ENCODE measurements at places on chromosomes 2 and 18.

DNA sequence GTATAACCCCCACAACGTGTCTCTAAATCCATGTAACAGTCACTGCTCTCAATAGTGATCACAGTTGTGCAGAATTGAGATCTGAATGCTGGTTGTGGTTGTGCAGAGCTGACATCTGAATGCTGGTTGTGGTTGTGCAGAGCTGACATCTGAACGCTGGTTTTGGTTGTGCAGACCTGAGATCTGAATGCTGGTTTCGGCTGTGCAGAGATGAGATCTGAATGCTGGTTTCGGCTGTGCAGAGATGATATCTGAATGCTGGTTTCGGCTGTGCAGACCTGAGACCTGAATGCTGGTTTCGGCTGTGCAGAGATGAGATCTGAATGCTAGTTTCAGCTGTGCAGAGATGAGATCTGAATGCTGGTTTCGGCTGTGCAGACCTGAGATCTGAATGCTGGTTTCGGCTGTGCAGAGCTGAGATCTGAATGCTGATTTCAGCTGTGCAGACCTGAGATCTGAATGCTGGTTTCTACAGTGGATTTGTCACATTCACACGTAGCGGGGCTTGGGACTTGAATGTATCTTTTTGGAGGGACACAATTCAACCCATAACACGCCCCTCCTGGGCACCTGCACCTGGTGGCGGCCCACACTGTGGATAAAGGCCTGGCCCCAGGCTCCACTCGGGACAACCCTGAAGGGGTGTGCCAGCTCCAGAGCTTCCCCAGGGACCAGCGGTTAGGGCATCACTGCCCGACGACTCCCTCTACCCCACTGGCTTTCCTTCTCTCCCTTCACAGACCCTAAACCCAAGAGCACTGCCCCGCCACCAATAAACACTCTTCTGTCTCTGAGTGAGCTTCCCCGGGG, 51.1 kb upstream of the SLC66A3 start:
- DNase-seq: no peak

DNA sequence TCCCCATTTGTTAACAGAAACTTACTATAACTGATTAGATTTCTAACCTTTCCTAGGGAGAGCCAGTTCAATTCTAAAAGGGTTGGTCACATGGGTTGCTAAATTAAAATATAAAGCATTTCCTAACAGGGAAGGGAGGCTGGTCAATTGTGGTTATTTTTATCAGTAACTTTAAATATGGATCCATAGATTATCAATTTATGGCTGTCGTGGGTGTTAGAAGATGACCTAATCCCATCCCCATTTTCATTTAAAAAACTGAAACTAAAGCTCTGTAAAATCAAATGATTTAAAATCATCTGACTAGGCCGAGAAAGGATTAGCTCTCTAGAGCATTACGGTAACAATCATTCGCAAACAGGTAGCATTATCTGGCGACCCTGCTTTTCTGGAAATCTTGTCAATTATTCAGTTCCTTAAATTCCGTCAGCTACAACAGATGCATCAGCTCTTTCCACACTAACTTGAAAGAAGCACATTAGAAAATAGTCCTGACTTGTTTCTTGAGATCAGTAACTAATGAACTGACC, 953 bp upstream of the HNRNPA3 start:
- no peak for DNase-seq

- DNase-seq: no peak
Measured at GRCh38 chr2:98871506-98871905, 64.5 kb downstream of the CRACDL start.

GRCh38 chr18:3995476-3996102, 459.5 kb downstream of the DLGAP1 start:
- DNase-seq: peak; percentile 76

GRCh38 chr2:85695691-85696668, 1.8 kb downstream of the GNLY start:
- DNase-seq: no peak

DNA sequence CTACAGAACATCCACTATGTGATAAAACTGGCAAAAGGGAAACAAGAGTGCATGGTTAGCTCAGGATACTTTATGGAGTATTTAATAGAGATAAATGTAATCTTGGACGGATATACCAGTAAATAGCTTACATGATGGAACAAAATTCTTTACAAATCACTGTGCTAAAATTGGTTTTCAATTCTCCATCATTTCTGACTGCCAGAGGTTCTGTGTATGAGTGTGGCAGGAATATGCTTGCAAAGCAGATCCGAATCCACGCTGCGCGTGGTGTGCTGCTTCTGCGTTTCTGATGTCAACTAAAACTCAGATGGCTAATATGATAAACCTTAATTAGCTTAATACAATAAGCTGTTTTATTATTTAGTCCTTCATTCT, 2.1 kb downstream of the ZNF532 start:
- DNase-seq: no peak

DNA sequence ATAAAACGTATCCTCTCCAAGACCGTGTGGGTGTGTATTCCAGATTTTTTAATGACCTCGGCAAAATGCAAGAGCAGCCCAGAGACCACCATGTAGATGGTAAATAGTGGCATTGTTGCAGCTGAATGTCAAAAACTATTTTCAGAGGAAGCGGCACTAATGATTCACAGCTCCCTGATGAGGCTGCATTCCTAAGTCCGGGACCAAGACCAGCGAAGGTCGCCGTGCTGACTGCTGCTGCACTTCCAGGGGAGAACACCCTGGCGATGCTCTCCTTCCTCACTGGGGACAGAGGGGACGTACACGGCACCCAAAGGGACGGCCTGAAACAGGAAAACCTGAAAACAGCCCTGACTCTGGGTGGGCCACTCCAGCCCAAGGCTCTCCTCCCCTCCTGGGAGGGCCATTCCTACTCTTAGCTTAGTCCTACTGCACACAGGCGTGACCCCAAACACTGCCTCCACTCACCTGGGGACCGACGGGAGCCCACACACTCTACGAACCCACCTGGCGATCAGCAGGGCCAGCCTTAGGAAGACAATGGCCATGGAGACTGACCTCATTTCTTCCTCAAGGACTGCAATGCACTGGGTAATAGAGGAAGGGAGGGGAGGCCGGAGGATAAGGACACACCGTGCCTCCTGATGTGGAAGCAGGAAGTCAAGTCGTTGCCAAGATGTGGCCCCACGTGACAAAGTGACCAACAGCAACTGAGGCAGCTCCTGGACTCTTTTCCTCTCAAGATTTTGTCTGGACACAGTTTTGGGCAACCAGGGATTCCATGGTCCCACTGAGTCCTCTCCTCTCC, 82.8 kb downstream of the ZNF516 start:
- no peak for DNase-seq

- no peak for DNase-seq
Measured at GRCh38 chr2:162506706-162507105, 162.8 kb downstream of the GCA start.

All from NCI-H2171 (cell line).